Endodermal cell (in vitro differentiated cells): ENCODE measurements at places on chromosomes 4 and X. TPM values are rescaled to one million over a fixed set of nuclear protein-coding genes. Genes with fewer than 3 reads are reported as not detected.
A peak's percentile ranks its signal among the peaks of the same experiment; 100 is the strongest.

GRCh38 chr4:173380987-173381386, 10.2 kb downstream of the SAP30 start:
- DNase-seq = no peak

DNA sequence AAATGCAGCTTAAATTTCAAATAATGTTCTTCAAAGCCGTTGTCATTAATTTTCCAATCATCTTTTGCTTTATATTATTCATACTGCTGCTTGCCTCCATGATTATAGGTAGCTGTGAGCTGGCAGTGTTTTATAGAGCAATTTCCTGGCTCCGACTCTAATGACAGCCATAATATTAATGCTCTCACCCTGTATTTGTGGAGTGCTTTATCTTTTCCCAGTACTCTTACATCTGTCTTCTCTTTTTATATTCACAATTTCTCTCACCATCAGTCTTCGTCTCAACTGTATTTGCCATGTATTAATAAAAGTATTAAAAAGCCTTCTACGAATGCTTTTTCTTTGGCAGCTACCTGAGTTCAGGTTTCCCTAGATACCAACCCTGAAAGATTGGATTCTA, 21.0 kb downstream of the ATXN3L start:
- no peak for DNase-seq

DNA sequence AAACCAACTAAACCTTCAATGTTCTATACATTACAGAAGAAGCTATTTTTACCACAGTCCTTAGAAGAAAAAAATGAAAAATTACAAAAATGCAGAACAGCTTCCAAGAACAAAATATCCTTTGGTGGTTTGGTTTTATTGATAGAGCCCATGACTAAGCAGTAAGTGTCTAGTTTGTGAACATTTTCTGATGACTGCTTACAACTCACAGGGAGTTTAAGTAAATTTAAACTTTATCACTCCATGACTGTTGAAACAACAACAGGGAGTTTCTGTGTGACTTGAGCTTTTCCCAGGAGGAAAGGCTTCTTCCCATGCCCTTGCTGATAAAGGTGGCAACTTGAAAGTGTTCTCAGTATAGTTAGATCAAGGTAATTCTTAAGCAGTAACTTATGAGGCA, 2.9 kb downstream of the PF4 start:
- DNase-seq = no peak

GRCh38 chrX:71586929-71587328, 8.7 kb downstream of the GCNA start:
- no peak for DNase-seq

GRCh38 chrX:37662181-37662580, 23.4 kb upstream of the XK start:
- no peak for DNase-seq

DNA sequence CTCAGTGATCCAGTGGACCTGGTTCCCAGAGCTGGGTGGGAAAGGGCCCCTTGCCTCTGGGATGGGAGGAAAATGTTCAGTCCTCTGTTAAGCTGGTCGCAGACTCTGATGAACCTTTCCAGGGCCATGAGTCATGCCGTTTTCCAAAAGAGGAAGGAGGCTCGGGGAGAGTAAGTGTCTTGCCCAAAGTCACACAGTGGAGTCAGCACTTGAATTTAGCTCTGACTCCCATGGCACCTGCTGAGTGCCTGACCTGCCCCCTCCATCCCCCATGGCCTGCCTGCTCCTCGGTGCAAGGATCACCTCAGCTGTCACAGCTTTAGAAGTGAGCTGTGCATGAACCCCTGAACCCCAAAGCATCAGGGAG, 14.0 kb upstream of the KIAA0232 start:
- DNase-seq = no peak

Gene SORCS2
- total RNA-seq = 0.72 and 1.4 TPM in 2 replicates

DNA sequence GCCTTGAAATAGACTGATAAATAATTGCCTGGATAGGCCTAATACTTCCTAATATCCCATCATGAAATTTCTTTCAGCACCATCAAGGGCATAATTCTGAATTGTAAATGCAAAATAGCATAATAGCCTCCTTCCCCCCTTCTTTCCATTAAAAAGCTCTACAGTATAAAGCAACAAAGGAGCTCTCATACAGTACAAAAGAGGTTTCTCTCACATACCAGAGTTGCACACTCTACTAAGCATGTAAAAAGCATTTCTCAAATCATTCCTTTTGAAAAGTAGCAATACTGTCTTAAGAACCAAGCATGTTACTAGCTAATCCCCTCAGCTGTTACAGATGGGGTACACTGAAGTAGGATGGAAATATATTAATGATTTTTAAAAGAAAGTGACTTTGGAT, 509.0 kb downstream of the KLHL13 start:
- no peak for DNase-seq

Gene BEX2
- 23.6 and 25.1 TPM in 2 replicates for total RNA-seq

Gene CHIC1
- total RNA-seq = 7.4 to 9.1 TPM (median 8.2 TPM) in 3 replicates

Gene UGT2A1
- not detected in 3 replicates for total RNA-seq

DNA sequence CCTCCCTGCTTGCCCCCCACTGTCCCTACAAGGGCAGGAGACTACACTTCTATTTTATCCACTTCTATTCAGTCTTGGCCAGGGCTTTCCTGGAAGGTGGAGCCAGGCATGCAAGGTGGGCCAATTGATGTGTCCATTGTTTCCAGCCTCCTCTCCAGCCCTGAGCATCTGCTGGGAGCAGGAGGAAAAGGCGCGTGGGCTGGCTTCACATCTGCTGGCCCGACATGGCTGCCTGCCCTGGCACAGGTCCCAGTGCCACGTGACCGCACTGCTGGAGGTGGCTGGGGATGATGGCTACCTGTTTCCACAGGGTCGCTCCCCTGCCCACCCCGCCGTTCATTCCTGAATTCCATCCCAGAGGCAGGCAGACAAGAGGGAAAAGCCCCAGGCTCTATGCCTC, 247.7 kb downstream of the AFAP1 start:
- no peak for DNase-seq

DNA sequence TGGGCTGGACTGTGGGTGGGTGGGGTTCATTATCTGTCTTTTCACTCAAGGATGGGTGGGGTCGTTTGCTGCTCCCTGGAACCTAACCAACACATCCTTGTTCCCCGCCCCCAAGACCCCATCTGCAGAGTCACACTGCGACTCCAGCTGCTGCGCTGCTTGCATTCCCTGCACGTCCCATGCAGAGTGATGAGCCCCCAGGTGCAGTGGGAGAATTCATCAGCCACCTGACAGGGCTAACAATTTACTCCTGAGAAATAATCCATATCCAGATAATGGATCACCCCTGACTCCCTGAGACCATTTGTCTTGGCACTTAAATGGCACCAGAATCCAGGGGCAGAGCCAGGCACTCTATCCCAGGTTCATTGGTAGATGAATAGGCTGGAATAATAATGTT, 12.4 kb upstream of the ARHGAP36 start:
- no peak for DNase-seq

DNA sequence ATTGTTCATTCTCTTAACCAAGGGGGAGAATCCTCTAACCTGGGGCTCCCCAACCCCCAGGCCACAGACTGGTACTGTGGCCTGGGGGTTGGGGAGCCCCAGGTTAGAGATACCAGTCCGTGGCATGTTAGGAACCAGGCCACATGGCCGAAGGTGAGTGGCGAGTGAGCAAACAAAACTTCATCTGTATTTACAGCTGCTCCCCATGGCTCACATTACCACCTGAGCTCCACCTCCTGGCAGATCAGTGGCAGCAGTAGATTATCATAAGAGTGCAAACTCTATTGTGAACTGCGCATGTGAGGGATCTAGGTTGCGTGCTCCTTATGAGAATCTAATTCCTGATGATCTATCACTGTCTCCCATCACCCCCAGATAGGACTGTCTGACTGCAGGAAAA, 957.2 kb upstream of the PRKX start:
- DNase-seq = no peak

DNA sequence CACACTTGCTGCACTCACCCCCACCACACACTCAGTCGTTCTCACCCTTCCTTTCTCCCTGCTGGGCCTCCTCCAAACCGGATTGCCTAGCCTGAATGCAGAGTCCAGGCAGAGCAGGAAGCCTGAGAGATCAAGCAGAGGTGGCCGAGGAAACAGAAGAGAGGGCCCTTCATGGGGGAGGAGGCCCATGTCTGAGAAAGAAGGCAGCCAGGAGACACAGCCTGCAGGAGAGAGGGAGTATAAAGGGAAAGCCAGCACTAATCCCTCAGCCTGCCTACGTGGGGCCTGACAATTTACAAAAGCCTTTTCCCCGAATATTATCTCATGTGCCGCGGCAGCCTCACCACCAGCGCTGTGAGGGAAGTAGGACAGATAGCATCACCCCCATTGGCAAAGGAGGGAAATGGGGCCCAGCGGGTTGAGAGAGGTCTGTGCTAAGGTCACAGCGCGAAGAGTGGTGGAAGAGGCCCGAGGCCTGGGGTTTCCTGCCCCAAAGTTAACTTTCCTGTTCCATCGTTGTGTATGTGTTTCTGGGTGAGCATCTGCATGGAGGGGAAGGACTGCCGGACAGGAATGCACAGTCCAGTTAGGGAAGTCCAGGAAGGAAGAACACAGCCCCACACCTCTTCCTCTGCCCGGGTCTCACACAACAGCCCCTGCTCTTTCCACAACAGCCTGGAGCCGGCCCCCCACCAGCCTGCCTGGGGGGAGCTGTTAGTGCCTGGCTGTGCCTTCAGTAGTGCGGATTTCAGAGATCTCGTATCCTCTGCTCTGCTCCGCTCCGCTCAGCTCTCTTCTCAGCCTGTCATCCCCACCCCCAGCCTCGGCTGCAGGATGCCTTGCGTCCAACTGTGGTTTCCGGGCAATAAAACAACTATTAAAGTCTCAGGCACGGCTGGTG, 50.9 kb upstream of the BCOR start:
- DNase-seq = peak; percentile 87

DNA sequence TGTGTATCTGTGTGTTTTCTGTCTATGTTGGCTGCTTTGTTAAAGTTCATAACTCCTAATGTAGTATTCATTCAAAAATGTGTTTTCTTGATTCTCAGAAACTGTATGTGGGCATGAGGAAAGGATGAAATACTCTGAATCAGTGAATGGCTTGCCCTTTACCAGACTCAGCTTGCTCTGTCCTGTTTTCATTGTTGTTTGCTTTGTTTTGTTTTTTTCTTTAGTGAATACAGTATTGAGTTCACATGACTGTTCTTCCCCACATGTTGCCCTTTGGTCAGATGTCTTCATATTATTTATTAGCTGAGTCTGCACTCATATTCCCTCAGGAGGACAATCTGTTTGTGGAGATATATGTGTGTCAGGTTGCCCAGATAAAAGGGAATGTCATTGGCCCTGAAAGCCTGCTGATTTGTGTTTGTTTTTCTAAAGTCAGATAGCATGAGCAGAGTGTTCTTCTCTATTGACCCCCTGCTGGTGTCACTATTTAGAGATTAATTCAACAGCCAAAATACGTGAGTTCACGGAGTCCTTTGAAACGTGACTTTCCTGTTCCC, 1184.4 kb downstream of the RPA4 start:
- peak; percentile 48 for DNase-seq

GRCh38 chr4:25800245-25800644, 62.5 kb downstream of the SEL1L3 start:
- no peak for DNase-seq

Gene KLB
- not detected in 3 replicates for total RNA-seq

Gene PHKA2
- total RNA-seq = 21.3 to 33.6 TPM (median 32.5 TPM) in 3 replicates

Gene SPATA18
- 3.3 TPM in 2 replicates for total RNA-seq

GRCh38 chr4:28548136-28548535, 1687.5 kb downstream of the STIM2 start:
- DNase-seq = no peak

Gene DNAAF6
- total RNA-seq = not detected in 3 replicates

Gene TMPRSS11A
- not detected in 2 replicates for total RNA-seq

GRCh38 chr4:82776925-82777542, 21.6 kb downstream of the SCD5 start:
- DNase-seq = peak; percentile 24

GRCh38 chr4:75633846-75634245, 3.5 kb upstream of the CDKL2 start:
- no peak for DNase-seq

Gene DRD5
- total RNA-seq = not detected in 3 replicates

GRCh38 chrX:13506574-13506973, 62.8 kb upstream of the EGFL6 start:
- peak; percentile 73 for DNase-seq
